ENCODE measurements at places on chromosomes 11 and 22.

GRCh38 chr11:78961247-78961646 is 386.6 kb upstream of the NARS2 start:
- DNase-seq: no peak

- no peak for DNase-seq
Observed at GRCh38 chr11:86115542-86116385, 46.9 kb upstream of the PICALM start.

GRCh38 chr22:41521126-41521525 is 23.1 kb downstream of the POLR3H start:
- no peak for DNase-seq

- DNase-seq: no peak
Observed at GRCh38 chr11:57361926-57362325, 19.0 kb downstream of the PRG3 start.

DNA sequence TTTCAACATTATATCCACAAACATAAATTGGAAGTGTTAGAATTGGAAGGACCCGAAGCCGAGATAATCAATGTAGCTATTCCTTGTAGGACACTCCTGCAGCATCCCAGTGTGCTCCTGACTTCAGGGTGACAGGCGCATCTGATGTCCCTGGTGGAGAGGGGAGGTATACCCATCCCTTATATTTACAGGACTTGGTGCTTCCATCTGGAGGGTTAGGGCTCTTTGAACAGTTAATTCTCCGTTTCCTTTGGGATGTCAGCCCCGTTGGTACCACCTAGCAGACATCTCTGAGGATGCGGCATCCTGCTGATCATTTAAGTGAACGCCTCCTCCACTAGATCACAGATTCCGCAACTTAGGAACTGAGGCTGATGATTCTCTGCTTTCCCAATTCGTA is 451.3 kb downstream of the OPCML start:
- DNase-seq: no peak

DNA sequence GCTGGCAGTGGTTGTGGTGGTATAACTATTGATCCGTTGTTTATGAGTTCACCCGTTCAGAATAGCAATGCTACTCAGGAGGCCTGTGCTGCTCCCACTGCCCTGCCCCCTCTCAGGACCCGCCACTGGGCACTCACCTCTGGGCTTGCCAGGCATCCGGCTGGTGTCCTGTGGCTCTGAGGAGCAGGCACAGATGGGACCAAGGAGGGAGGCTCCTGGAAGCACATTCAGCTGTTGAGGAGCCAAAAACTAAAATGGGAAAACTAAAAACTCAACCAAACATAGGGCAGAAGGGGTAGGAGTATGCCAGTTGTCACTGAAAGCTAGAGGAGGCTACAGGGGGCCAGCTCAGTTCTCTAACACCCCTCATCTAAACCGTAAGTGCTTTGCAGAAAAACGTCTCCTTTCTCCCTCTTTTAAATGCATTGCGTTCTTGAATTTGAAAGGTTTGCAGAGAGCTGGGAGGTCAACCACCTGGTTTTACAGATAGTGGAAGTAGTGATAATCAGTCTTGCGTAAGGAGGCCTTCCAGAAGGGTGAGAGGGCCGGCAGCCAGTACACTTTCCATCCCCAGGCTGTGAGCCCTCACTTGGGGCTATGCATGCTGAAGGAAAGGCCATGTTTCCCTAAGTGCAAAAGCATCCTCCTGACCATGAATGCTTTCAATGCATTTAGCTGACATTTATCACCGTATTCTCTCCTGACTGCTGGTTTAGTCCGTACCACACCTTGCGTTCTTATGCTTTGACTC is 547.4 kb downstream of the NTM start:
- DNase-seq: no peak

GRCh38 chr11:84673753-84674152 is 953.4 kb downstream of the DLG2 start:
- no peak for DNase-seq

DNA sequence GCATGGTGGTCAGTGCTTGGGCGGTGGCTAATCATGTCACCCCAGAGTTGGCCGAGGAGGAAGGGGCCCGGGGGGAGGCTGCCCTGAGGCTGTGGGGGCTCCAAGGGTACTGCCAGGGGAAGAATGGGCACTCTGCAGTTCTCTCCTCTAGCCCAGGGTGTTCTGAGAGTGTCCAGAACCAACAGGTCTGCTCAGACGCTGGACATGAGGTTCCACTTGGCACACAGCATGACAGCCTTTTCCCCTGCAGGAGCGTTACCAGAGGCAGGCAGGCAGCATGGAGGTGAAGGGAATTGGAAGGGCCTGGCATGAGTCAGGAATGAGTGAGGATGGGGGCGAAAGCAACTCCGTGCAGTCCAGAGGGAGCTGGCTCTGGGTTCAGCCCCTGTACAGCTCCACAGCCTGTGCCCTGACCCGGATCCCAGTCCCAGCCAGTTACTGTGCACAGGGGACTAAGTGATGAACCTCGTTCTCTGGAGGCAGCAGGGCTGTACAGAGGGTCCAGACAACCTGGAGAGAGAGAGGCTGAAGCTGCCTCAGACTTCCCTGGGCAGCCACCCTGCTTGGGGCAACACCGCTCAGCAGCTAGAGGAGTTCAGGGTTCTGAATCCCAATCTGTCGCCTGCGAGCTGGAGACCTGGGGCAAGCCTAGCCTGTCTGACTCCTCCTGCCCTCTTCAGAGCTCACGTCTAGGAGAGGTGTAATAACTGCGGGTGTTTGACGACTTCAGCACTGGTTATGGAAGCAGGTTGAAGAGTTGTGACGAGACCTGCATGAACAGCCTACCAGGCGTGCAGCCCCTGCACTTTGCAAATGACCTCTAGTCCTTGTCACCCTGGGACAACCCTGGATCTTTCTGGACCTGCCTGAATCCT is 14.7 kb upstream of the TUB start:
- no peak for DNase-seq

- no peak for DNase-seq
Observed at GRCh38 chr22:19880786-19881569, 26.3 kb upstream of the GNB1L start.

- no peak for DNase-seq
Observed at GRCh38 chr11:133895061-133895479, 49.8 kb upstream of the SPATA19 start.

GRCh38 chr11:57405271-57405860 is 14.9 kb upstream of the PRG2 start:
- DNase-seq: no peak

GRCh38 chr11:57325735-57326048 is 940 bp upstream of the TNKS1BP1 start:
- DNase-seq: no peak

DNA sequence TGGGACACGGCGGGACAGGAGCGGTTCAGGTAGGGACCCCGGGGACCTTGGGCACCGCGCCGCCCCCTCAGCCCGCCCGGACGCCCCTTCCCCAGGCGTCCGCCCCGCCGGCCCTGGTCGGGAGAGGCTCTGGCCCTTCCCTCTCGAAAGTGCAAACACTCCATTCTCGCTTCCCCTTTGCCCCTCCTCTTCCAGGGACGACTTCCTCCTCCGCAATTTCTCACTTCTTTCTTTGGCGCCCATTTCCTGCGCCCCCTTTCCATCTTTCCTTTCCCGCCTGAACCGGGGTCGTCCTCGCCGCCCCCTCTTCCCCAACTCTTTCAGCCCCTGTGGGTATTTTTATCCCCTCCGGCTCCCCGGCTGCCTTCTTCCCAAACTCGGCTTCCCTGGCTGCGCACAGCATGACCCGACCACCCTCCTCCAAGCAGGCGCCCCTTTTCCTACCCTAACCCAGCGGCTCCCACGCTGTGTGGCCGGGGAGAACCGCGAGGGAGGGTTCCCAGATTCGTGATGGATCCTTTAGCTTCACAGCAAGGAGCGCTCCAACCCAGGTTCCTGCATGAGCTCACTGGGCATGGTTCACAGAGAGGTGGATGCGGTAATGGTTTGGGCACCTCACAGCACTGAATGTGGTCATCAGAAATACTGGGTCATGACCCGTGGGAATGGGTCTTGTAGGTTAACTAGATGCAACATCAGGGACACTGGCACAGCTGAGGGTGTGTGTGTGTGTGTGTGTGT is 689 bp downstream of the RAB39A start:
- no peak for DNase-seq

DNA sequence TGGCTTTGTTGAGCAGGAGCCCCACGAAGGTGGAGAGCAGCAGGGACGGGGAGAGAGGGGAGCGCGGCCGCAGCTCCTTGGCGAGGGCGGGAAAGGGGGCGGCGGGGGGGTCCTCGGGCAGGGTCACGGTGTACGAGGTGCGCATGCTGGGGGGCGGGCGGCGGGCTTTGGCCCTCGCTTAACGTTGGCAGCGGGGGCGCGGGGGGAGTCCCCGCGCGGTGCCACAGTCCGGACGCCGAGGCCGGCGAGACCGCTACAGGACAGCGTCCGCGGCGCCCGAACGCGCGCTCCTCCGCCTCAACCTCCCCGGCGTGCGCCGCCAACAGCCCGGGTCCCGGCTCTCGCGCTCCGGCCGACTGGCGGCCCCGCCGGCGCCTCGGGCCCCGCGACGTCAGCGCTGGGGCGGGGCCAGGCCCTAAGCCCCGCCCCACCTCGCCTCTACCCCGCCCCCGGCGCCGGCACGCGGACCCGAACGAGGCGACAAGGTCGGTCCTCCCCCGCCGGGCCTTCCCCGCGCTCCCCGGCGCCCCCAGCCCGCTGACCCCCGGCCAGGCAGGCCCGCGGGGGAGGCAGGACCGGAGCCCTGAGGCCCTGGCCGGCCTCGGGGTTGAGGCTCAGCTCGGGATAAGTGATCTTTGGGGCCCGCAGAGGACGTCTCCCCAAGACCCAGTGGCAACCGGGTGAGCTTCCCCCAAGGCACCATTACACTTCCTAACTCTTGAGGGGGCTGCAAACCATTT is 17.5 kb downstream of the USP2 start:
- DNase-seq: peak; percentile 42

DNA sequence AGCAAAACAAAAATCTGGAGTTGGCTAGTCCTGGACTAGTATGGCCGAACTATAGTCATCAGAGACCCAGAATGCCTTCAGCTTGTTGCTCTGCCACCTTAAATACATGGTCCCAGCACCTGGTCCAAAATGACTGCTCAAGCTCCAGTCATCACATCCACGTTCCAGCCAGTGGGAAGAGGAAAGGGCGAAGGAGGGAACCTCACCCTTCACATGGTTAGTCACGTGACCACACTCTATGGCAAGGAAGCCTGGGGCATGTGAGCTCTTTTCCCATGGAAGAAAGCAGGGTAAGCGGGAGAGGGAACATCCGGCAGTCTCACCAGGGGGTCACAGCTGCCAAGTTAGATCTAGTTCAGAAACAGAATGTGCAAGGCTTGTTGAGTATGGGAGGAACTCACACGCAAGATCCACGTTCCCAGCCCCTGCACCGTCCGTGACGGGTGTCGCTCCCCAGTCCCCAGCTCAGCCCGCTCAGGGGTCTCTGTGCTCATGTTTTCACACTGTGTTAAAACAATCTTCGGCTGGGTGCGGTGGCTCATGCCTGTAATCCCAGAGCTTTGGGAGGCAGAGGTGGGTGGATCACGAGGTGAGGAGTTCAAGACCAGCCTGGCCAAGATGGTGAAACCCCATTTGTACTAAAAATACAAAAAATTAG is 1.9 kb upstream of the ANO9 start:
- no peak for DNase-seq

- DNase-seq: no peak
Observed at GRCh38 chr22:19905347-19906276, 36.0 kb upstream of the COMT start.

DNA sequence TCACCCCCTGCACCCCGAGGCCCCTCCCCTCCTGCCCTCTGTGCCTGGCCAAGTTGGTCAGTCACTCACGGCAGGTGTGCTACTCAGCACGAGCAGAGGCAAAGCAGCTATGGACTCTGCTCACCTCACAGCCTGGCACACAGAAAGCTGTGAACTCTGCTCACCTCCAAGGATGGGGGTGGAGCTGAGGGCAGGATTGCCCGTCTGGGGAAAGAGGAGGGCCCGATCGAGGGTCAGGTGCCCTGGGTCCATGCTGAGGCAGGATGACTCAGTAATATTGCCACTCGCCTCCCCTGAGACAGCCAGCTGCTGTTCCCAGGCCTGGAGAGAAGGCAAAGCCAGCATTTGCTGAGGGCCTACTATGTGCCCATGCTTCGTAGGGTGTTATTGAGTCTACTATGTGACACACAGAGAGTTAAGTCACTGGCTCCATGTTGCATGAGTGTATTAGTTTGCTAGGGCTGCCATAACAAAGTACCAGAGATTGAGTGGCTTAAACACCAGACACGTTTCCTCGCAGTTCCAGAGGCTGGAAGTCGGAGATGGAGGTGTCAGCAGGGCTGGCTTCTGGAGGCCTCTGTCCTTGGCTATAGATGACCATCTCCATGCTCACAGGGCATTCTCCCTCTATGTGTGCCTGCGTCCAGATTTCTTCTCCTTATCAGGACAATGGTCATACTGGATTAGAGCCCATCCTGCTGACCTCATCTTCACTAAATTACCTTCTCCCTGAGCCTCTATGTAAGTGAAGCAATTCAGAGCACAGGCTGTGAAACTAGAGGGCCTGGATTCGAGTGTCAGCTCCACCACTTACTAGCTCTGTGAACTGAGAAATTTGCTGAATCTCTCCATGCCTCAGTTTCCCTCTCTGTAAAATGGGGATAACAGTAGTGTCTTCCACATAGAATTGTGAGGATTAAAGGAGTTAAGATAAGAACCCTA is 13.2 kb upstream of the TSKU start:
- no peak for DNase-seq

- no peak for DNase-seq
Observed at GRCh38 chr11:73359930-73360742, 16.1 kb upstream of the RELT start.

DNA sequence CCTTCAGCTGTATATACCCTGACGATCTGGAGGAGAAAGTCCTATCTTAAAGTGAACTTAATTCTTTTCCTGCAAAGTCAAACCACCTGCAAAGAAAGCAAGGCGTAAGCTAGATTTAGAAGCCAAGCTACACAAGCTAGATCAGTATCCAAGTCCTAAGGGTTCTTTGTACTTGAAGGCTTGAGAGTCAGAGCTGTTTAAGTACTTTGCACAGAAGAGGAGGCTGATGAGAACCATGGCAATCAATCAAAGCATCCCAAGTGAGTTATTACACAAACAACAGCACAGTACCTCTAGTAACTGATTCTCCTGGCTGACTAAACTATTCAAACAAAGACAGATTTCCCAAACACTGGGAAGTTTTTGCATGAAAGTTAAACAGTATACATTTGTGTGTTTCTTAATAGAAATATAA is 1.9 kb downstream of the CDON start:
- no peak for DNase-seq

DNA sequence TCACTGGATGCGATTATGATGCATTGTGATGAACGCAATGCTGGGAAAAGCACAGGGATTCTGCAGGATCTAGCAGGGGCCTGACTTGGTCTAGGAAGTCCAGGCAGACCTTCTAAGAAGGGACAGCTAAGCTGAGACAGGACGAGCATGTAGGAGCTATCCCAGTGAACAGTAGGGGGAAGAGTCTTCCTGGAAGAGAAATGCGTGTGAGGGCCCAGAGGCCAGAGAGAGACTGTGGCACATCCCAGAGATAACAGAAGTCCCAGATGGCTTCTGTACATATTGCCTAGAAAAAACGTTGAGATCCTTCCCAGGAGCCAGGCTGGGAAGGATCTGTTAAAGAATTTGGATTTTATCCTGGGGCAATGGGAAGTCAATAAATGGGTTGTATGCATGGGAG is 24.6 kb downstream of the RCN1 start:
- DNase-seq: no peak
